ENCODE measurements at places on chromosomes 7 and 10.

DNA sequence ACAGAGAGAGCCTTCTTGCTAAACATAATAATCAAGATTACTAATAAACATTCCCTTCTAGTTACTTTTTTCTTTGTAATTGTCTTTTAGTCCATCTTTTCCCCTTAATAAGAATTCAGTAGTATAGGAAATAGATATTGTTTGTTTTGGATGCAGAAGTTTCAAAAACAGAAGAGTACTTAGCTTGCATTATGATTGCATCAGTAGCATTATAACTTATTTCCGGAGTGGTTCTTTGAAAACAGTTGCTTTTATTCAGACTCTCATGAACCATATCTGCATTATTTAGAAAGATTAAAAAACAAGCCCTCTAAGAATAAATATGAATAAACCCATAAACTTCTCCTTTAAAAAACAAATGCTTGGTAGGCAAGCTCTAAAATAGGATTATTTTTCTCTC is 34.0 kb upstream of the DKK1 start:
- DNase-seq: no peak

DNA sequence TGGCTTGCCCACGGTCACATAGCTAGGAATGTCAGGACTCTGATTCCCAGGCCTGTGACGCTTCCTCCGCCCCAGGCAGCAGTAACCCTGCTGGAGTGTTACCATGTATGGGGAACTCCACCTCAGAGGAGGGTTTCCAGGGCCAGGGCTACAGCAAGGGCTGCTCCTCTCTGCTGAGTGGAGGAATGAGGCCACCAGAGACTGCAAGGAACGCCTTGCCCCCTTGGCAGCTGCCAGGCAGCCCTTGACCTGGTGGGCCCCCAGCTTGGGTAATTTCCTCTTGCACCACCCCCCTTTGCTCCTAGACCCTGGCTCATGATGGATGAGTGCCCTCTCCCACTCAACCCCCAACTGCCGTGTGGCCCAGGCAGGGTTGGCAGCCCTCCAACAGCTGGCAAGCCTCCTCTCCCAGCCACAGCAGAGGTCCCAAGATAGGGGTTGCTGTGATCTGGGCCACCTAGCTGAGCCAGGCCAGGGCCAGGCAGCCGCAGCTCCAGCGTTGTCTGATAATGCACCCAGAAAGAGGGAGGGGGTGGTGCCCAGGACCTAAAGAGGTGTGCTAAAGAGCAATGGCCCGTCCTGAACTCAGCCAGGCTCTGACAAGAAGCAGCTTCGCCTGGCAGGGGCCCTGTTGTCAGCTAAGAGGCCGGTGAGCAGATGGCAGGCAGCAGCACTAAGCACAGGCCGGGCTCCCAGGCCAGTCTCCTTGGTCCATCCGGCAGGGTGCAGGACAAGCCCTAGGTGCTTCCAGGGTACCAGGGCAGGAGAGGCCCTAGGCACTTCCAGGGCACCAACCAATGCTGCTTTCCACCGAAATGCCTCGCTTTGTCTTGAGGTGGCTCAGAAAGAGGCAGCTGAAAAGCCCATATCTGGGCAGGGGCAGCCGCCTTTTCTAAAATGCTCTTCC is 35.4 kb downstream of the DRGX start:
- DNase-seq: no peak

DNA sequence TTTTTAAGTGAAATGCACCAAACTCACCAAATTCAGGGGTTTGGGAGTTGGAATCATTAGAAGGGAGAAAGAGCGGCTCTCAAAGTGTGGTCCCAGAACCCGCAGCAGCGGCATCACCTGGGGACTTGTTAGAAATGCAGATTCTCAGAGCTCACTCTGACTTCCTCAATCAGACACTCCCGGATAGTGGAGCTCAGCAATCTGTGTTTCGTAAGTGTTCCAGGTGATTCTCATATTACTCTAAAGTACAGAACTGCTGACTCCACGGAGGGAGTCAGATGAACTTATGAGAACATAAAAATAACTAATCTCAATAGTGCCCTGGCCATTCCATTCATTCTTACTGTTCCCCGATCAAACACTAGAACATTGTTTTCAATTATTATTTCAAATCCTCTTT is 358.7 kb upstream of the MYO3A start:
- DNase-seq: no peak

DNA sequence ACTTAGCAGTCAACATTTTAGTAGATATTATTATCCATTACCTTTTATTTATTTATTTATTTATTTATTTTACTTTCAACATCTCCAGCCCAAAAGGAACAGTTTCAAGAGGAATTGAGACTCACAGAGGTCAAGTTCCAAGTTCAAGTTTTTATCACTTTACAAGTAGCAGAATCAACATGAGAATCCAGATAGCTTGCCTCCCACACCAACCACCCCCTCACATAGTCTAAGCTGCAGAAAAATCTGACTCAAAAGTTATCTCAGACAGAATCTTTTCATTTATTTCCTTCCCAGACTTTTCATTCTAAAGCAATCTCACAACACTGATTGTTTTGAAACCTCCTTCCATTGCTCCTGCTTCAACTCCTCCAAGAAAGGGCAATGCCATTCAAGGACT is 129.6 kb downstream of the GRM3 start:
- DNase-seq: no peak

DNA sequence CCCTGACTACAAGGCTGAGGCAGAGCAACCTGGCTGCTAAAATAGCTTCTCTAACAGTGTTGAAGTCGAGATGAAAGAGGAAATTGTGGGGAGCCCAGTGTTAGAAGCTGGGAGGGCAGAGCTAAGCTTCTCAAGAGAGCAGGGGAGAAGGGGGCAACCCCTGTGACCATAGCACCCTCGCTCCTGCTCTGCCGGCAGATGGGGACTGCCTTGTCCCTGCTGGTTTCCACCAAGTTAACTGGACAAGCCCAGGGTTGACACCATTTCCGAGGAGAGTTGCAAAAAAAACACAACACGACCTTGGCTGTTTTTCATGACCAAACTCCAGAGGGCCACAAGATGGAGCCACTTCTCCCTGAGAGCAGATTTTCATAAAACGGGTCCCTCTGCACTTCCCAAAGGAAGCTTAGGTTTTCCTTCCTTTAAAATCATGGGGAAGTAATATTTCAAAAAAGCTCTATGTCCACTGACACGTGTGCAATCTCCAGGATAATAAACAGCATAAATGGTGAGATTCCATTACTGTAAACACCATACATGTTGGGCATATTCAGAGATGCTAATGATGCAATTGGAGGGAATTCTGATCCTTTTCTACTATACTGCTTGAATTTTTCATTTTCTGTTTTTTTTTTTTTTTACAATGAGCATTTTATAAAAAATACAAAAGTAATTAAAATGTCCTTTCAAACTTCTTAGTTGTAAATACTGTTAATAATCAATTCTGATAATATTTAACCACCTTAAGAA is 140.4 kb downstream of the PIP4K2A start:
- DNase-seq: peak; percentile 30

Data from suppressor macrophage treated with lipopolysaccharide for 4 hours (primary cell).